ENCODE measurements at places on chromosomes 12 and 14.

GRCh38 chr12:107402041-107403022 lies 283.3 kb upstream of the PWP1 start:
- peak; percentile 54 for DNase-seq

GRCh38 chr12:125053821-125054220 lies 11.4 kb upstream of the AACS start:
- no peak for DNase-seq

- no peak for DNase-seq
These were observed 155.8 kb upstream of the ATP2B1 start for GRCh38 chr12:89864411-89864810.

DNA sequence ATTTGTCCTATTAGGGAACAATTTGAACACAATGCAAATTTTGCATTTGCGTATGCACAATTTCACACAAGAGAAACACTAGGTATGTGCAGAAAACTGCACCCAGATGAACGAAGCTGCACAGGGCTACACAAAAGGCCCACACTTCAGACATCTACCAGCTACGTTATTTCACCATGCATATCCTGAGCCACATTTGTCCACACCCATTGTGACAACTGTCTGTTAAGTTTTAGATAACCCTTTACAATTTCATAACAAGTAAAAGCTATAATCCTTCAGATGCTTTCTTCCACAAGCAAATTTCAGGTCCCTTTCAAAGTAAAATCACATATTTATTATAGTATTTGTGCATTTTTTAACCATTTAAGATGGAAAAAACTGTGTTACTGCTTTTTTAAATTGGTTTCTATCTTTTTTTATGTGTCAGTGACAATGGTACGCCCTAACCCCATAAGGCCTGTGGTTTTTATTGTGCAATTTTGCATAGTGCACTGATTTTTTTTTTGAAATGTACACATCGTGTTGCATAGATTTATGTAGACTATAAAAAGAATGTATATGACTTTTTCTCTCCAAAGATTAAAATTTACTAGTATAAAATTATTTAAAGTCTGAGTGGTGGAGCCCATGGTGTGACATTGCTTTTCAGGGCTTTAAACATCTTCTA lies 87.8 kb upstream of the BTG1 start:
- no peak for DNase-seq

GRCh38 chr12:92341065-92341668 lies 195.5 kb upstream of the BTG1 start:
- no peak for DNase-seq

DNA sequence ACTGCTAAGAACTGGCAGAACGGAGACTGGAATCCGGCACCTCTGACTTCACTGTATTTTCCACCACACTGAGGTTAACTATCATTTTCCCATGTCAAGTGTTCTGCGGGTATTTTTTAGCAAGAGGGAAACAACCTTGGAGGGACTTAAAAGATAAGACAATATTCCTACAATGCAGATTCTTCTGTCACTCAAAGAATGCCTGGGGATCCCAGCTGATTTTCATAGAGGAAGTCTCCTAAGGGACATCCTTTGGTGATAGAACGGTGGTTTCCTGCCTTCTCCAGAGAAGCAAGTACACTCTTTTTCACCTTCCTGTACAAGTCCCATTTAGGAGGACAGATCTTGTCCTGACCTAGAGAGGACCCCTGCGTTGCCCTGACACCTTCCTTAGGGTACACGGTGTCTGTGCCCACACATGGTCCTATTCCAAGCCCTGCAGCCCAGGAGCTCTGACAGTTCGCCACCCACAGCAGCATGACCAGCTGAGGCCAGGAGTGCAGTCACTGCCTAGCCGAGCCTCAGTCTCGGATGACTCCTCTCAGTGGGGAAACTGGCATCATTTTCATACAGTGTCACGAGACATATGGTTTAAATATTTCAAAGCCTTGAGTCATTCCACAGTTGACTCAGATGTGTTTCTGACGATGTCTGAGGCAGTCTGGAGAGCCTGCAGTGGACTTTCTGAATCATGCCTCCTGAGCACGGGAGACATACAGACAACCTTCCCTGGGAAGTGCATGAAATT lies 181.3 kb upstream of the FKBP4 start:
- DNase-seq: peak; percentile 87

- DNase-seq: no peak
These were observed 2.5 kb downstream of the PLEK2 start for GRCh38 chr14:67409461-67409860.

GRCh38 chr12:71589478-71589881 lies 74.2 kb downstream of the ZFC3H1 start:
- DNase-seq: no peak

DNA sequence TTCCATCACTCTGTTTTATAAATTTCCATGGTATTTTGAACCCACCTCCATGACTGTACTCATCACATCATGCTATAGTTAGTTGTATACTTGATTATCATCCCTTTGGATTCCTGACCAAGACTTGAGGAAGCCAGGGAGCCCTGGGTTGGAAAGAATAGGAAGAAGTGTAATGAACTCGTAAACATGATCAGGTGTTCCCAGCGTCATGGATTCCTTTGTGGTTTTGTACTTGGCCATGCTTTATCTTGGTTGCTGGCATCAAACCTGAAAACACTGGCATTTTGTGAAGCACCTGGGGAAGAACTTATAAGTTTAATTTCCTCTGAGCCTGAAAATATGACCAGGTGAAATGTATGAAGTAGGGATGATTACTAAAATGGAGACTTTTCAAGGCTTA lies 76.4 kb downstream of the CHST11 start:
- no peak for DNase-seq

DNA sequence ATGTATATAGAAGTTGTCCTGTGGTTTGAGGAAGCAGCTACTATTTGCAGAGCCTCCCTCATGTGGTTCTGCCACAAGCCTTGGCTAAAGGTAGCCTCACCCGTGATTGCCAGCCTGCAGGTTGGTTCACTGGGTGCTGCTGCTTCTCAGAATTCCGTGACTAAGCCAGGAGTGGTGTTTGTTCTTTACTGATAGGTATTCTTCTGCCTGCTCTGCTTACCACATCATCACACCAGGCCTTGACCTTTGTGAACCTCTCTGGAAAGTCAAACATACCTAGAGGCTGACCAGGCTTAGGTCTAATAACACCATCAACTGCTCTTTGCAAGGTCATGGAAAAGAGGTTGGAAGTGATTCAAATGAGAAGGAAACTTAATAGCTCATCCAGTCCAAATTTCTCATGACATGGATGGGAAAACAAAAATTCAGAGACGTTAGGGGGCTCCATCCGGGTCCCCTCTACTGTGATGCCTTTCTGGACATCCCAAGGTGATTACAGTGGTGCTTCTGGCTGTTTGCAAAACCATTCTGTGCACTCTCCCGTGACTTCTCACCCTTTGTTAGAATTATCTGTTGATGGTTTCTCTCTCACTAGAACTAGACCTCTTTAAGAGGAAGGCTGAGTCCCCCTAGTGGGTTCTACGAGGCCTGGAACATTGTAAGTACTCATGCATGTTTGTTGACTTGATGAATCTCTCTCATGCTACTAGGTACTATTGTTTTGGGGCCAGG lies 8.5 kb upstream of the SOCS2 start:
- no peak for DNase-seq

GRCh38 chr12:112617153-112617505 lies 174.4 kb upstream of the RPH3A start:
- DNase-seq: no peak

- DNase-seq: no peak
These were observed 16.2 kb downstream of the SLC2A14 start for GRCh38 chr12:7856516-7856915.

- DNase-seq: no peak
These were observed at the start of gene ANHX for GRCh38 chr12:133235401-133236112. ANHX (minus strand) TSS chr12:133235877; CDS start chr12:133234356, 1,521 bp downstream.

DNA sequence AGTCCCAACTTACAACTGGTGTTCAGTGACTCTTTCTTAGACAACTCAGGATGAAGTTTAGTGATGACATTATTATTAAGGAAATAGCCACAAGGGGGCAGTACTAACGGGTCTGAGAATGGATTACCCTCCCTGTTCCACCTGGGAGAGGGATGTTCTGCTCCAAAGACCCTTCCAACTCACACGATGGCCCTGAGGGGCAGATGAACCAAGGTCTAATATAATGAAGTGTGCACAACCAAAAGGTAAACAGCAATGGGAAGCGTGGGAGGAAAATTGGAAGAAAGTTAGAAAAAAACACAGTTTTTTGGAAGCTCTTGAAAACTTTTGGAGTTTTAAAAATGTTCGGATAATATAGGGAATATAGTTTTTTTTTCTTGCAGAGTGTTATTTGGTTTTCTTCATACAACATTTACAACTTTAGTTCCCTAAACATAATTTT lies 24.0 kb downstream of the FGF6 start:
- no peak for DNase-seq

GRCh38 chr12:122866950-122867607 lies 28.8 kb downstream of the VPS37B start:
- no peak for DNase-seq

GRCh38 chr12:56487448-56488040 lies 417 bp downstream of the GLS2 start:
- DNase-seq: peak; percentile 11

GRCh38 chr14:62179367-62180018 lies 417.3 kb downstream of the SNAPC1 start:
- DNase-seq: peak; percentile 64

- DNase-seq: no peak
These were observed 390.0 kb downstream of the EGLN3 start for GRCh38 chr14:33560718-33561431.

- no peak for DNase-seq
These were observed 23.0 kb upstream of the PRKAB1 start for GRCh38 chr12:119644930-119645329.

DNA sequence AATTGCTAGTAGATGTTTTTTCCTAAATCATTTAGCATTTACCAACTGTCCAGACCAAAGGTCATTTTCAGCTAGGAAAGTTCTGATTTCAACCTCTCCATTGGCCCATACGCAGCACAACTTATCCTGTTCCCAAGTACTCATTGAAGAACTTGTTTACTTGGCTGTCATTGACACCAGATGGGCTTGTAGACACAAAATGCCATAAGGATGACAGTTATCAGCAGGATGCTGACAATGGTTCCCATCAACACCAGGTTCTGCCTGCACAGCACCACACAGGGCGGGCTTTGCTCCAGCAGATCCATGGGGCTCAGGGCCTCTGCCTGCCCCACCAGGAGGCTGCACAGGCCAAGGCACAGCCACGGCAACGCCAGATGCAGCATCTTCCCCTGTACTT lies 36.5 kb upstream of the TMPRSS12 start:
- DNase-seq: no peak

DNA sequence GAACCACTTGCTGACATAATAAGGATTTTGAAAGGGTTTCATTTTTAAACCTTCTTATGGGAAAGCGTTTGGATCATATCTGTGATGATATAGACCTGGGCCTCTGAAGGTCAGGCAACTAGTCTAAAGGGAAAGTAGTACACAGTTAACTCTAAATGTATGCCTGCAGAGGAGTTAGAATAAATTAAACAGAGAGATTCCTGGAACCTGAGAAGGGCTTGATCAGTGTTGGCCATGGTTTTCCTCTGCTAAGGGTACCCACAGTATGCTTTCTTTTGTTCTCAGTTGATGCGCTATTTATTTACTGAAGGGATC lies 14.4 kb upstream of the POLR3B start:
- DNase-seq: no peak

DNA sequence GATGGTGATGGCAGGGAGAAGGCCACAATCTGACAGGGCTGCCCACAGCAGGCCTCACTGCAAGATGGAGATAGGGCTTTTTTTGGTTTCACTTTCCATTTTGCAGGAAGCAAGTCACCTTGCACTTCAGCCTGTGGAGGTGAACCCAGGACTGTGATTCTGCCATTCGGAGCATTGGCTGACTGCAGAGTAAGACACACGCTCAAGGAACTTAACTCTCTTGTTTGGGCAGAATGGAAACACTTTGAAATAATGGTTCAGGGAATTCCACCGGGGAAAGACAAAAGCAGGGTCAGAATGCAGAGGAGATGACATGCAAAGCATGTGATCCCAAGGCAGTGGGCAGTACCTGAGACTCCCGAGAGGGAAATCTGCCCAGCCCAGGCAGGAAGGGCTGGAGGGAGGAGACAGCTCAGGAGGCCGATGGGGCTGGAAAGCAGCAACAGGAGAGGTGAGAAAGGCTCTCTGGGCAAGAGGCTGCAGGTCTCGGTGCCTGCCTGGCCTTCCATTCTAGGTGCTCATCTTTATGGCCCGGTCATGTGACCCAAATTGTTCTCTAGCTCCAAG lies 58.7 kb upstream of the PRMT8 start:
- DNase-seq: no peak

GRCh38 chr12:59580050-59580449 lies 15.8 kb upstream of the SLC16A7 start:
- DNase-seq: no peak

- DNase-seq: no peak
These were observed 358.7 kb downstream of the MED13L start for GRCh38 chr12:115918763-115919162.

DNA sequence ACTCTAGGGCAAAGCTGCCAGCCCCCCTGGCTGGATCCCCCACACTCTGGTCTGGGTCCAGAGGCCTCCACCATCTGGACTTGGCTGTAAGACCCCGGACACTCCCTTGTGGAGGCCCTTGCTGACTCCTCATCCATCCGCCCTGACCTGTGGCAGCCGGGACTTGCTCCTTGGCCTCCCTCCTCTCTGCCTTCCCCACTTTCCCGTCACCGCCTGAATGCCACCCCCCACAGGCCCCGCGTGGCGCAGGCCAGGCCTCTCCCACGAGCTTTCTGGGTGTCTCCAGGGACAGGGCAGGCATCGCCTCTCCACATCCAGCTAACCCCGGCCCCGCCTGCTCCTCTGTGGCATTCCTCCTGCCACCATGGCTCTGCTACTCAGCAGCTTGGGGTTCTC lies 14.1 kb downstream of the JAG2 start:
- DNase-seq: no peak

GRCh38 chr12:131714759-131715158 lies 3.9 kb downstream of the SFSWAP start:
- DNase-seq: no peak

- DNase-seq: no peak
These were observed 63.9 kb downstream of the KLHL28 start for GRCh38 chr14:44897845-44898151.

- DNase-seq: peak; percentile 1
These were observed 458.9 kb downstream of the NOVA1 start for GRCh38 chr14:26138764-26139445.

DNA sequence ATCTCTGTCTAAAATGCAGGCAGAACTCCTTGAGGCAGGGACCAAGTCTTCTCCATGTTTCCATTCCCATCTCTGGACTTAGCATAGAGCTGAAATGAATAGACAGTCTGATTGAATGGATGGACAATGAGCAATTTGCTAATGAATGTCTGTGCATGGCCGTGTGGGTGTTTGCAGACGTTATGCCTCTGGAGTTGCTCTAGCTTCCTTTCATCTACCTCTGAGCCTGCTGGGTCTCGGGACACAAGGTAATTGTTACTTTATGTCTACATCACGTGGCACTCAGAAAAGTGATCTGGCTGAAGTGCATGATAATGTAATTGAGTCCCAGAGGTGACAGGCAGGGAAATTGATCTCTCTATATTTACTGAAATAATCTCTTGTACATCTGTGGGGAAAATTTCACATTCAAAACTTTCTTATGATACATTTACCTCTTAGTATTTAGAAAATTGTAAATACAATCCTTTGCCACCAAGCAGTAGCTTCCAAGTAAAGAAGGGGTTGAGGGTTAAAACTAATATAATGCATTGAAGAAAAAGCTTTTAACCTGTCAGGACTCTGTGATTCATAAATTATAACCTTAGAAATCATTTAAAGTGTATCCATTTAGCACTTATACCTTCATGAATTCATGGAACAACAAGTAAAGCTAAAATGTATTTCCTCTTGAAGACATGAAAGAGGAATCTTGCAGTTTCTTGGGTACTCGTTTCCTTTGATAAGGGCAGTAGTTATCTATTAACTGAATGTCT lies 424.1 kb downstream of the APAF1 start:
- no peak for DNase-seq

- no peak for DNase-seq
These were observed 4.6 kb upstream of the SMUG1 start for GRCh38 chr12:54193434-54193833.

All from MG63 (cell line).